ENCODE measurements at places on chromosomes 16 and 17.

- no peak for DNase-seq
These were observed 27.4 kb downstream of the KIAA0513 start for GRCh38 chr16:85054948-85055492.

- no peak for DNase-seq
These were observed 1.0 kb downstream of the TELO2 start for GRCh38 chr16:1494129-1494640.

- no peak for DNase-seq
These were observed 539 bp downstream of the LRRC45 start for GRCh38 chr17:82023447-82024241.

DNA sequence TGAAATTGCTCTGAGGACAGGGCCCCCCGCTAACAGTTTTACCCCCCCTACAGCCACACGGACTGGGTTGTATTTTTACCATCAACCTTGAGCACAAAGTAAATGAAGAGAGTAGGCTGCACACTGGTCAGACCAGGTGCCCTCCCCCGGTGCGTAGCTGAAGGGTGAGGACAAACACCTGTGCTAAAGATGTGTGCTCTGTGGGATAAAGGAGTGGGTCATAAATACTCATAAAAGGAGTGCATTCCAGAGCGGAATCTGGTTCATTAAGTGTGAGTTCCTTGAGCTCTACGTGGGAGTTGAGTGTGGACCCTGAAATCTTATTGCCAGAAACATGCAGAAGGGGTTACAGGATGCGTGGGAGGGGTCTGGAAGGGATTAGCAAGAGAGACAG, 217.0 kb downstream of the CCDC182 start:
- no peak for DNase-seq

DNA sequence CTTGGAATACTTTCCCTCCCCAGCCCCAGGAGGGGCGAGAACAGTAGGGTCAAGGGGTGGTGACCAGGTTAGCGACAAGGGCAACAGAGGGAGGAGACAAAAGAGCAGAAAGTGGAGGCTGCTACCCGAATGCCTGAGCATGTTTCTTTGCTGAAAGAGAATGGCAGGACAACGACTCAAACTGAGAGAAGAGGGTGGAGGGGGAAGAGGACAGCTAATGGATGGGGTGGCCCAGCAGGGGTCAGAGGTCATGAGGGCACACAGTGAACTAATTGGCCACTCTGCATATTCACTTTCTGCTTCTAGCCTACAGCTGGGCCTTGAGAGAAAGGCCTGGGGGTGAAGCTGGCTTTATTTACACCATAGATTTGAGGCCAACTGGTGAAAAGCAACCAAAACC, 19.1 kb upstream of the DDX52 start:
- DNase-seq, result no peak

DNA sequence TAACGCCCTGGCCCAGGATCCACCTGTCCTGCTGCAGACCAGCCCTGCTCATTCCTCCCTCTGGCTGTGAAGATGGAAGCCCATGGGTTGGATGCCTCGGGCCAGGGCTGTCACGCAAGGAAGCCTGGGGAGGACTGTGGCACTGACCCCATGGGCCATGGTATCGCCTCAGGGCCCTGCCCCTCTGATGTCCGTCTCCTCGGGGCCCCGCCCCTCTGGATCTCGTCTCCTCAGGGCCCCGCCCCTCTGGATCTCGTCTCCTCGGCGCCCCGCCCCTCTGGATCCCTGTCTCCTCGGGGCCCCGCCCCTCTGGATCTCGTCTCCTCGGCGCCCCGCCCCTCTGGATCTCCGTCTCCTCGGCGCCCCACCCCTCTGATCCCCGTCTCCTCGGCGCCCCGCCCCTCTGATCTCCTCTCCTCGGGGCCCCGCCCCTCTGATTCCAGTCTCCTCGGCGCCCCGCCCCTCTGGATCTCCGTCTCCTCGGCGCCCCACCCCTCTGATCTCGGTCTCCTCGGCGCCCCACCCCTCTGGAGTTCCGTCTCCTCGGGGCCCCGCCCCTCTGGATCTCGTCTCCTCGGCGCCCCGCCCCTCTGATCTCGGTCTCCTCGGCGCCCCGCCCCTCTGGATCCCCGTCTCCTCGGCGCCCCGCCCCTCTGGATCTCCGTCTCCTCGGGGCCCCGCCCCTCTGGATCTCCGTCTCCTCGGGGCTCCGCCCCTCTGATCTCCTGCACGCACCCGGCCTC, 24.0 kb downstream of the METRNL start:
- DNase-seq, result no peak

DNA sequence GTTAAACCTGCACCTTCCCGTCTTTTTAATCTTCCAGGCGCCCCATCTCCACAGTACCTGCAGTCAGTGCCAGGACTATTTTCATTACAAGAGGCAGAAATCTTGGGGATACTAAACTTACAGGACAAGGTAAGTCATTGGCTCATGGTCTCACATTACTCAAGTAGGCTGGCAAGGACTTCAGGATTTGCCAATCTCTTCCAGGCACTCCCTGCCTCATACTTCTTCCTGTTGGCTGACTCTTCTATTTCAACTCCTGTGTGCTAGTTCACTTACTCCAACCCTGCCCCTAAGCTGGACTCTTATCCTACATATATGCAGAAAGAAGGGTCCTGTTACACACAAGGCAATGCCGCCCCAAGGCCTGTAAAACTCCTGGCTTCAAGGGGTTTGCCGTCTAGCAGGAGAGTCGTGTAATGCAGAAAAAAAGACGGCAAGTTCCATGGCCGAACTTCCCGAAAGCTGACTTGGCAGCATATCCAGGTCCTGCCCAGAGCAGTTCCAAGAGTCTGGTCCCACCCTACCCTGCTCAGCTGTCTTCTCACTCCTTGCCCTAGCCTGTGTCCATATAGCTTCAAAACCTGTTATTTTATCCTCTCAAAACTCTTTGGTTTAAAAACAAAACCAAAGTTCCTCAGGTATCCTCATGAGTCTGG, 14.8 kb downstream of the ERN1 start:
- DNase-seq, result no peak

GRCh38 chr16:28120754-28121153, 57.2 kb upstream of the GSG1L start:
- no peak for DNase-seq

DNA sequence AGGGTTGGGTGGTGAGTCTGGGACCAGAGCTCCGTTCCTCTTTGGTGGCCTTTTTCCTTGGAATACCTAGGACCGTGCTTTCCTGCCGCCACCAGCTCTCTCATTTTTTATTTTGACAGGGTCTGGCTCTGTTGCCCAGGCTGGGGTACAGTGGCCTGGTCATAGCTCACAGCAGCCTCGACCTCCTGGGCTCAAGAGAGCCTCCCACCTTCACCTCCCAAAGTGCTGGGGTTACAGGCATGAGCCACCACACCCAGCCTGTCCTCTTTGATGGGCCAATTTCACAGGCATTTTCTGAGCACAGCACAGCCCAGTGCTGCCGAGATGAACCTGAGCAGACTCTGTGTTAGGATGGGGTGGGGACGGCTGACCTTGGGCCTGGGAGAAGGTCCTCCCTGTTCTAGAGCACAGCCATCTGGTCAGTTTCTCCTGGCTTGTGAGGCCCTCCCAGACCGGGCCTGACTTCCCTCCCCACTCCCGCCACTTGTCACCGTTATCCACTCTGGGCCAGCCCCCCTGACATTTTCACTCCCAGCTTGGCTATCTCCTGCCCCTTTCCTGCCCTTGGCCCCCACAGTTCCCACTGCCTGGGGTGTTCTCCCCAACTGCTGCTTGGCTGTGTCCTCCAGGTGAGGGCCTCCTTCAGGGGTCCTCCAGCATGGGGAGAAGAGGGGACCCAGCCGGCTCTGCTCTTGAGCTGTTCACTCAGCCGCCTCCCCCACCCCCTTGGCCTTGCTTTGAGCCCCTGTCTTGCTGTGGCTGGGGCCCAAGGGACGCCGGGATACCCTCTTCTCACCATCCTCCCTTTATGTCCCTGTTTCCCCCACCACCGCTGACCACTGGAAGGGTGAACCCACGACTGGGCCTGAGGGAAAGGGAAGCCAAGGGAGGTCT, 5.0 kb downstream of the ADCY7 start:
- DNase-seq, result no peak

- peak; percentile 88 for DNase-seq
These were observed 10.9 kb upstream of the CES4A start for GRCh38 chr16:66977341-66978113.

GRCh38 chr16:23362460-23363317, 60.6 kb downstream of the SCNN1B start:
- no peak for DNase-seq

GRCh38 chr16:88633684-88634140, 4.7 kb upstream of the IL17C start:
- DNase-seq, result no peak

DNA sequence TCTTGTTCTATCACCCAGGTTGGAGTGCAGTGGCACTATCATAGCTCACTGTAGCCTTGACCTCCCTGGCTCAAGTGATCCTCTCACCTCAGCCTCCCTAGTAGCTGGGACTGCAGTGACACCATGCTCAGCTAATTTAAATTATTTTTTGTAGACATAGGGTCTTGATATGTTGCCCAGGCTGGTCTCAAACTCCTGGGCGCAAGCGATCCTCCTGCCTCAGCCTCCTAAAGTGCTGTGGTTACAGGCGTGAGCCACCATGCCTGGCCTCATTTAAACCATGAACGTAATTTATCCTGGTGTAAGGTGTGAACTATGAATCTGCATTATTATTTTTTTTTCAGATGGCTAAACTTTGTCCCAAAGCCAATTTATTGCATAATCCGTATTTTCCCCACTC, 37.3 kb downstream of the LAT start:
- no peak for DNase-seq

GRCh38 chr17:43056051-43056450, 31.0 kb downstream of the RND2 start:
- DNase-seq, result no peak

- DNase-seq, result no peak
These were observed 4.7 kb downstream of the CORO7 start for GRCh38 chr16:4411684-4412083.

DNA sequence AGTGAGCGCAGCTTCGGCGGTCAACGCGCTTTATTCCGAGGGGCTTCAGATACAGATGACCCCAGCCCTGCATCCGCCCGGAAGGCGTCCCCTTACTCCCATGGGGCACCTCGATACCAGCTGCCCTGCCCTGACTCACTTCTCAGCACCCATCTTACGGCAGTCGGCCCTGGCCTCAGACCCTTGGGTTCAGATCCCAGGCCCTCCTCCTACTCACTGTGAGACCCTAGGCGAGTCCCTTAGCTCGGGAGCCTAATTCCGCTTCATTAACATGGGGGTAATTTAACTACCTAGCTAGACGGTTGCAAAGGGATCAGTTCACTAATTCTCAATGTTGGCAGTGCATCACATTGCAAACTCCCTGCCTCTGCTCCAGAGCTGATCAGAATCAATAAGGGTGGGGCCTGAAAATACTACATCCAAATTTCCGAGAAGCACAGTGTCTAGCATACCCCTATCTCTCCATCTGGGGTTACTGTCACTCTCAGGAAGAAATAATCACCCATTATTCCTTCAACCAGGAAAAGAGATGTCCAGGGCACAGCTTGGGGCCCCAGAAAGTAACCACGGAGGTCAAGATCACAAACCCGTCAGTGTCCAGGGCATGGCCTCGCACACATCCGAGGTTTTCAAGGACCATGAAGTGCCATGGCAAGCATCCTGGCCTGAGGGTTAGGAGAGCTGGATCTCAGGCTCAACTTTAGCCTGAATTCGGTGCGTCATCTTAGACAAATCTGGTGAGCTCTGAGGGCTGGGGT, 415 bp upstream of the FLOT2 start:
- DNase-seq, result no peak

- DNase-seq, result no peak
These were observed 283.0 kb downstream of the MAF start for GRCh38 chr16:79317521-79317920.

GRCh38 chr17:17900615-17901520, 64.1 kb upstream of the SREBF1 start:
- DNase-seq, result no peak

DNA sequence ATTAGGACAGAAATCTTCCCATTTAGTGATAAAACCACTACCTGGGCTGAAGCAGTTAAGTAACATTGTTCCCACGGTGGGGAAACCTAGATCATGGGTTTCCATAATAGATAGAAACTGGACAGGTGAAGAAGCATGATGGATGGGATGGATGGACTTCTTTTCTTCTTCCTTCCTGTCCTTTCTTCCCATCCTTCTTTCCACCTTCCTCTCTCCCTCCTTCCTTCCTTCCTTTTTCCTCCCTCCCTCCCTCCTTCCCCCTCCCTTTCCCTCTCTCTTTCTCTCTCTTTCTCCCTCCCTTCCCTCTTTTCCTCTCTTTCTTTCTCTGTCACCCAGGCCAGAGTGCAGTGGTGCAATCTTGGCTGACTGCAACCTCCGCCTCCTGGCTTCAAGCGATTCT, 3.1 kb downstream of the PSMC3IP start:
- DNase-seq, result no peak

DNA sequence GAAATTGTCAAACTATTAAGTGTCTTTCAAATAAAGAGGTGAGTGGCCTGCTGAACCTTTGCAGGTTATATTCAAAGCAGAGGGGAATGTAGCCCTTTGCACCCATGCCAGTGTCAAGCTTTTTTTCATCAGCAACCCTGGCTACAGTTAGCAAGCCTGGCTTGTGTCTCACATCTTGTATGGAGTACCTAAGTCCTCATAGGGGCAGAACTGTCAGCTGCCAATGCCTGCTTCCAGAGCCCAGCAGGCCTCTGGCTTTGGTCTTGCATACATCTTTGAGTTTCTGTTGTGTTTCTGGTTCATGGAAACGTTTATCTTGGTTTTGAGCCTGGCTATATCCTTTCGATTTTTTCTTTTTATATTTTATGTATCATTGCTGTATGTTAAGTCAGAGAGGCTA, 26.8 kb downstream of the REXO5 start:
- no peak for DNase-seq

- no peak for DNase-seq
These were observed 54.1 kb downstream of the PIMREG start for GRCh38 chr17:6498356-6498755.

GRCh38 chr17:50828508-50829170, 6.7 kb upstream of the WFIKKN2 start:
- DNase-seq, result no peak

- no peak for DNase-seq
These were observed 62.9 kb downstream of the ADCY9 start for GRCh38 chr16:4053301-4053845.

Measured in stimulated activated CD8-positive, alpha-beta memory T cell treated with anti-CD3 and anti-CD28 coated beads, Interleukin-12 subunit alpha, Interleukin-12 subunit beta, amount 100 ng/mL, for 1 hour (primary cell).